T-helper 2 cell treated with Interferon-gamma antibody and Interleukin-4, amounts not matched to agents 100 ng/mL and 5 ng/mL, for 36 hours (primary cell): ENCODE measurements at places on chromosomes 12 and 14. TPM values are rescaled to one million over a fixed set of nuclear protein-coding genes. Genes with fewer than 3 reads are reported as not detected.

ADAM20 gene
- total RNA-seq: 0.23 and 0.41 TPM in 2 replicates

KITLG gene
- total RNA-seq: 0.16 TPM in 1 of 2 replicates, not detected in the other

SINHCAF gene
- total RNA-seq: 94.4 and 107 TPM in 2 replicates

PTPRR gene
- total RNA-seq: not detected in 2 replicates

AMHR2 gene
- total RNA-seq: 0.14 TPM in 1 of 2 replicates, not detected in the other

NR1H4 gene
- not detected in 2 replicates for total RNA-seq

CBLN3 gene
- 5.0 and 5.5 TPM in 2 replicates for total RNA-seq

FAM181A gene
- total RNA-seq: not detected in 2 replicates

KRT71 gene
- not detected in 2 replicates for total RNA-seq

KRT78 gene
- not detected in 2 replicates for total RNA-seq

KRT73 gene
- 0.25 and 0.34 TPM in 2 replicates for total RNA-seq

EIF5 gene
- total RNA-seq: 206 and 210 TPM in 2 replicates

TAS2R7 gene
- not detected in 2 replicates for total RNA-seq

MYF6 gene
- total RNA-seq: not detected in 2 replicates

IQSEC3 gene
- 0.11 and 0.39 TPM in 2 replicates for total RNA-seq

ARG2 gene
- 9.7 and 10.0 TPM in 2 replicates for total RNA-seq

IKZF4 gene
- 21.8 and 23.3 TPM in 2 replicates for total RNA-seq

CFL2 gene
- total RNA-seq: 4.0 and 5.7 TPM in 2 replicates

RNF212B gene
- not detected in 2 replicates for total RNA-seq

GNG2 gene
- total RNA-seq: 190 and 204 TPM in 2 replicates

ZBTB42 gene
- 5.4 and 5.5 TPM in 2 replicates for total RNA-seq

IL23A gene
- 8.6 and 10.1 TPM in 2 replicates for total RNA-seq

CFAP54 gene
- 0.16 and 0.30 TPM in 2 replicates for total RNA-seq

COX8C gene
- not detected in 2 replicates for total RNA-seq

SERPINA12 gene
- total RNA-seq: not detected in 2 replicates
